ENCODE measurements at places on chromosomes 7 and 10.

DNA sequence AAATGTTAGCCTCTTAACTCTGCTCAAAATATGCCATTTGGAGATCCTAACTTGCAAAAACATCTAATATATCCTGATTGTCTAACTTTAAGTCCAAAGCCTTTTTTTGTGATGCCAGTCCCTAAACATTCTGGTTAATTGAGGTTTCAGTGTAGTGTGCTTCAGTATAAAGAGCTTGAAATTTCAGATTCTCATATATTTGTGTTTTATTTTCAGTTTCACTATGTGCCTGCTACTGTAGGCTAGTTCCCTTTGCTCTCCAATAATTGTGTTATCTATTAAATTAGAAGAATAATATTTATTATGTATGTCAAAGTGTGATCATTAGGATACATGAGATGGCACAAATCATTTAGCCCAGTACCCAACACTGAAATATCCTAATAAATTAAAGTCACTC, 1361.2 kb downstream of the XPNPEP1 start:
- no peak for DNase-seq

GRCh38 chr7:29955799-29956486, 33.7 kb downstream of the SCRN1 start:
- no peak for DNase-seq

- no peak for DNase-seq
Observed at GRCh38 chr10:54799506-54799905, 1.5 kb downstream of the PCDH15 start.

DNA sequence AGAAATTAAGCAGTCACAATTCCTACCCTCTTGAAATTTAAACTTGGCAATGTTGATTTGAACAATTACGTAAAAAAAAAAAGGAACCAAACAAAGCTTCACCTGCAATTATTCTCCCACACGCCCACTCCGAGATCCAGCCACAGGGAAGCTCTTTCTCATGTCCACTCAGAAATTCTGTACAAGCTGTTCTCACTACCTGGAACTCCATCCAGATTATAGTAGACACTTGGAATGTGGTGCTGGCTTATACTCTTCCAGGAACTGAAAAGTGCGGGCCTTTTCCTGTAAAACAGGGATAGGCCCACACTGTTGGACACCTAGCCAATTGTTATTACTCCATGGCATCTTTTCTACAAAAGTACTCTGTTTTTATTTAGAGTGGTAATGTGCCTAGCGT, 20.3 kb upstream of the TOMM7 start:
- no peak for DNase-seq

GRCh38 chr7:21898265-21898930, 47.3 kb downstream of the CDCA7L start:
- no peak for DNase-seq

- DNase-seq = no peak
Observed at GRCh38 chr7:82599895-82600294, 156.3 kb upstream of the CACNA2D1 start.

DNA sequence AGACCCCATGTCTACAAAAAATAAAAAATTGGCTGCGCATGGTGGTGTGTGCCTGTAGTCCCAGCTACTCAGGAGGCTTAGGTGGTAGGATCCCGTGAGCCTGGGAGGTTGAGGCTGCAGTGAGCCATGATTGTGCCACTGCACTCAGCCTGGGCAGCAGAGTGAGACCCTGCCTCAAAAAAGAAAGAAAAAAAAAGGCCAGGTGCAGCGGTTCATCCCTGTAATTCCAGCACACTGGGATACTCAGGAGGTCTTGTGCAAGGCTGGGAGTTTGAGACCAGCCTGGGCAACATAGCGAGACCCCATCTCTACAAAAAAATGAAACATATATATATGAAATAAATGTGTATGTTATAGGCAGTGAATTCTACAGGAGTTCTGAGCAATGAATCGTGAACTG, 44.5 kb upstream of the UBE2H start:
- DNase-seq = no peak

DNA sequence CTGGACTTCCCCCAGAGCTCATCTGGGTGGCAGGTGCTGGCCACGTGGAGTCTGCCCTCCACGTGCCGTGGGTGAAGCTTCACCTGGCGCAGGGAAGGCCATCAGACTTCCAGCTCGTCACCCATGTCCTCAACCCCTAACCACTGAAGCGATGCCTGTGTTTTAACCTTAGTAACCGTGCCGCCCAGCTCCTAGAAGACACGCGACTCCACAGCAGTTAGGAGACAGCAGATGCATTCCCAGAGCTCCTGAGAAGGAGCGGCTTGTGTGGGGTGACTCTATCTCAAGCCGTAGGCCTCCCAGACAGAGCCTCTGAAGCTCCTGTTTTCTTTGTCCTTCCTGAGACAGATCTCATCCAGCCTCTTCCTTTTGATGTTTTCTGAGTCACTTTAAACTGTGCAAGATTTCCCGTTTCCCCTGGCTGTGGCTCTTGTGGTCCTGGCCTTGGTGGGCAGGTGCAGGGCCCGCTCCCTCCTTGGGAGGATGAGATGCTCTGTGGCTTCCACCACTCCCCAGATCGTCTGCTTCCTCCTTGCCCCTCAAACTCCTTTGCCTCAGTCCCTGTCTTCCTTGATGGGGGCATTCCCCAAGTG, 41.4 kb upstream of the AP5Z1 start:
- DNase-seq = no peak

- no peak for DNase-seq
Observed at GRCh38 chr7:4698707-4699275, 16.7 kb downstream of the FOXK1 start.

DNA sequence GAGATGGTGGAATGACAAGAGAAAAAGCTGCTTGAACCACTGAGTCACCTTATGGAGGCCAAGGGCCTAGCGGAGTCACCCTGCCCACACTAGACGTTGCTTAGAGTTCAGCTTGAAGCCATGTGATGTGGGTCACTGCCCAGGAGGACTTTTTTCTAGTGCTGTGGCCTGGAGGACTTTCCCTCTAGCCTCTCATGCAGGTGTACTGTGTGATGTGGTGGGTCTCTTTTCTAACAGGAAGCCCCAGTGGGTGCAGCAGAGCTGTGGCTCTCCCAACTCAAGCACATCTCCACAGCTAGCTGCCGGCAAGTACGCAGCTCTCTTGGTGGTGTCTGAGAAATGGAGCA, 13.6 kb downstream of the POR start:
- no peak for DNase-seq

DNA sequence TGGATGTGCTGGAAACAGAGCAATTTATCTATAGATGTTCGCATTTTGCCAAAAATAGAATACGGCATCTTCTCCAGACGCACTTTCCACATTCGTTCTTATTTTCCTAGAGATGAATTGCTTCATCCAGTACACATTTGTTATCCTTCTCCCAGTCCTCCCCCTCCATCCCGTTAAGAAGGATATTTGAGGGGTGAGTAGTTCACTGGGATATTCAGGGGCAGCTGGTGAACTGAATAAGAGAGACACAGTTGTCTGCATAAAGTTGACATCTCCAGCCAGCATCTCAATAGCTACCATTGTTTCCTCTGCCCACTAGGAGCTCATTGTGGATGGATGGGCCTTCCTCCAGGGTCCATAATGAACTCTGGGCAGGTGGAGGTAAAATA, 456.8 kb upstream of the NRP1 start:
- DNase-seq = no peak

- DNase-seq = no peak
Observed at GRCh38 chr7:148173369-148173768, 417.2 kb upstream of the C7orf33 start.

DNA sequence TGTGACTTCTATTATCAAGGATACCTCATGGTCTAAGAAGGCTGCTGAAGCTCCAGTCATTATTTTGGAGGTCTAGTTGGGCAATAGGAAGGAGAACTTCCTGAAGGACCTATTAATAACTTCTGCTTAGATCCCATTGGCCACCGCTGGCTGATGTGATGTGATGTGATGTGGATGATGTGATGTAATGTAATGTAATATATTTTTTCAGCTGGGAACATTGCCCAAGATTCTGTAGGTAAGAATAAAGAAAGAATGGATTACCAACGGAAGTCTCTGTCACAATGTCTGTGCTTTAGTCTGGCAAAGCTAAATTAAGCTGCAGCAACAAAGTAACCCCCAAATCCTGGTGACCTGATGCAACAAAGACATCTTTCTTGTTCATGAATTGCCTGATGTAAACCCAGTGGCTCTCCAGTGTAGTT, 233.7 kb downstream of the PTEN start:
- no peak for DNase-seq

DNA sequence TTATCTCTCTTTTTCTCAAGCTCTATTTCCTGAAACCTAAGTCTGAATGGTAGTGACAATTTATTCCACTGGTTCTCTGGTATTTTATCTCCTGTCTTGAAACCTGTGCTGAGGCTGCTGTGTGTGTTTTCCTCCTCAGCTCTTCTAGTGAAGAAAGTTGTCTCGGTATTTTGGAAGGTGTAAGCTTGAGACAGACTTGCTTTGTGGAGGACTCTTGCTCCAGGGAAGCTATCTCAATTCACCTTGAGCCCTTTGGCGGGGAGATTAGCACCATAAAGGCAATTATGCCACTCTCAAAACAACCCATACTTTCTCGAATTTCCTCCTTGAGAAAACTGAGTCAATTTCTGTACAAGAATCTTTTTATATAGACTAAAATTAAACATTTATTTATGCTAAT, 141.6 kb downstream of the THSD7A start:
- DNase-seq = no peak

DNA sequence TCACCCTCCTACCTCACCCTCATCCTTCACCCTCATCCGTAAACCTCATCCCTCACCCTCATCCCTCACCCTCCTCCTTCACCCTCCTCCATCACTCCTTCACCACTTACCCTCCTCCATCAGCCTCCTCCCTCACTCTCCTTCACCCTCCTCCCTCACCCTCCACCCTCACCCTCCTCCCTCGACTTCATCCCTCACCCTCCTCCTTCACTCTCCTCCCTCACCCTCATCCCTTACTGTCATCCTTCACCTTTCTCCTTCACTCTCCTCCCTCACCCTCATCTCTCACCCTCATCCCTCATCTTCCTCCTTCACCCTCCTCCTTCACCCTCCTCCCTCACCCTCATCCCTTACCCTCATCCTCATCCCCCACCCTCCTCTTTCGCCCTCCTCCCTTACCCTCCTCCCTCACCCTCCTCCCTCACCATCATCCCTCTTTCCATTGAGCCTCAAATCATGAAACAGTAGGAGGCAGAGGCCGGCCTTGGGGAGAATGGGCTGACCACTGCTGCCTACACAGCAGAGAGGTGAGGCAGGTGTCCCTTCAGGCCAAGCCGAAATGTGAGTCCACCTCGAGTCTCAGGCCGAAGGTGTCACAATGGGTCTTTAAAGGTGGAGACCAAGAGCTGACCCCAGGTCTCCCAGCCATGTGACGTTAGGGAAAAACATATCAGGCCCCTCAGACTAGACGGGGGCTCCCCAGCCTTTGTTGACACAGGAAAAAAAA, 53.0 kb downstream of the PDGFA start:
- no peak for DNase-seq

GRCh38 chr7:41188163-41189130, 514.4 kb downstream of the INHBA start:
- DNase-seq = no peak

DNA sequence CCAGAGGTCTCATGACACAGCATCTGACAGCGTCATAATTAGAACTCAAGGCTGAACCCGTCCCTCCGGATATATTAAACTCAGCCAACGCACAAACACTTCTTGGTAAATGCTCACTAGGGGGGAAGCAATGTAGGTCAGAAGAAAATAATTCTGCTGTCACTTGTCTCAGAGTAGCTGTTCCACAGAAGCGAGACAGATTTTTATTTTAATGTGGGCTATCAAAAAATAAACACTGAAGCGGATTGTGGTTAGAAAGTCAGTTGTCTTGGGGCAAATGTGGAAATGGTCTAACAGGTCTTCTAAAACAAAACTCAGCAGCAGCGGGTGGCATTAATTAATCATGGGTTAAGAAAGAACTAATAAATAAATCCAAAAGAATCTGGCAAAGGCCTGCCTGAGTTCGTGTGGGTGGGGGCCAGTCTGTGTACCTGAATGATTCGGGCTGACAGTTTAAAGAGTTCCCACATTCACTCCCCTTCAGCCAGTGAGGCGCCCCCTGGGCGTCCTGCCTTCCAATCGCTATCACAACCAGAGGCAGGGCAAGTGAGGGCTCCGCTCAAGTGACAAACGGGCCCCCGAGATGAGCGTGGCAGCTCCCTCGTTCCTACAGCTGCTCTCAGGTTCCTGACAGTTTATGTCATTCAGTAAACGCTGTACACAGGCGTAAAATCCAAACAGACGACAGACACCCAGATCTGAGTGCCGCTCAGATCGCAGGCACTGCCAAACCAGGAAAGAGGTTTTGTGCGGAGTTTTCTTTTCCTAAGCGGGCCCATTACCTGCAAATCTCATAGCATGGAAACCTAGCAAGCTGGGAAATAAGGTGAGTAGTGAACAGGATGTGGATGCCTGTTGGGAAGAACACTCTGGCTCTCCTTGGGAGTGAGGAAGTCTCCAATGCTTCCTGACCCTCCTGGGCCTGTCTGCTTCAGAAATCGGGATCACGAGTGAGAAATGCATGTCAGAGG, 52.9 kb downstream of the NRAP start:
- no peak for DNase-seq

DNA sequence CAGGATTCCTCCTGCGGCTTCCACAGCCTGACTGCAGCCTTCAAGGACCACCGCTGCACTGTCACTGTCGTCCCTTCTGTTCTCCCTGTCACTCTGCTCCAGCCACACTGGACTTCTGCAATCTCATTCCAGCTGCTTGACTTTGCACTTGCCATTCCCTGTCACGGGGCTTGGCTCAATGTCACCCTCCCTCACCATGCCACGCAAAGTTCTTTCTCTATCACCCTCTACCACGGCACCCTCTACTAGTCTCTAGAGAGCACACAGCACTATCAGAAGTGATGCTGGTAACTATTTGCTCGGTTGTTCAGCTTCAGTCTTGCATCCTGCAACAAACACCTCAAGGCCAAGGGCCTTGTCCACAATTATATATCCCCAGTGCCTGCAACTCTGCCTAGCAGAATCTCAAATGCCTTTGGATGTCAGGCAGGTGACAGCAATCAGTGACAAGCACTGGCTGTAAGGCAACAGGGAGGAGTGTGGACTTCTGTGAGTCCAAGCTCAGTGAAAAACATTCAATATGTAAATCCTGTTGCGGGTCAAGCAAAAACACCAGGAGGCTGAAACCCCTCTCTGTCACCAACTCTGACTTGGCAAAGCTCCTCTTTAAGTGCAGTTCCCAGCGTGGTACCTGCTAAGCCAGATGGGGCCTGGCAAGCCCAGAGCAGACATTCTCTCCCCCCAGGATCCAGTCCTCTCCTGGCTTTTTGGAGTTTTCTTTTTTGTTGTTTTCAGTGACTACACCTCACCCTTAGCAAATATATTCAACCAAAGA, 259.9 kb downstream of the FGFR2 start:
- DNase-seq = no peak

Measured in GOT3 (cell line).